ENCODE measurements at places on chromosomes 12 and 14. TPM values are rescaled to one million over a fixed set of nuclear protein-coding genes. Genes with fewer than 3 reads are reported as not detected.

Gene ESR2
- under 0.01 TPM for total RNA-seq

Gene CISTR
- not detected for total RNA-seq

Gene TIGAR
- total RNA-seq, result 17.8 TPM

Gene PLEKHG3
- 0.59 TPM for total RNA-seq

Gene LGALS3
- 22.9 TPM for total RNA-seq

Data from smooth muscle cell of the umbilical artery (primary cell).